ENCODE measurements at places on chromosomes 4 and X.
A peak's percentile ranks its signal among the peaks of the same experiment; 100 is the strongest.

- DNase-seq = no peak
Measured at GRCh38 chr4:8461616-8462015, 21.0 kb downstream of the TRMT44 start.

DNA sequence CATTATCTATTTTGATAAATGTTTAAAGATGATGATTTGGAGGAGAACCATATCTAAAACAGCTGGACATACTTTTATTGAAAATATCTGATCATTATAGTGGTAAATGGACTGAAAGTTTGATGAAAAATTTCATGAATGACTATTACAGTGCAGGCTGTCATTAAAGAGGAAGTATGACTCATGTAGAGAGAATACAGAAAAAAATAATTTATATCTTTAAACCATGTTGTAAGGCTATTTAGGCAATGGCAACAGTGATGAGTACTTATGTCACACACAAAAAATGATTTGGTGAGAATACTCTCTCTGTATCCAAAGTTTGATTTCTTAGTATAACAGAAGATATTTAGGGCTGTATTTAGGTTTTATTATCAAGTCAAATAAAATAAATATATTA lies 3.9 kb upstream of the GLRB start:
- DNase-seq = no peak

DNA sequence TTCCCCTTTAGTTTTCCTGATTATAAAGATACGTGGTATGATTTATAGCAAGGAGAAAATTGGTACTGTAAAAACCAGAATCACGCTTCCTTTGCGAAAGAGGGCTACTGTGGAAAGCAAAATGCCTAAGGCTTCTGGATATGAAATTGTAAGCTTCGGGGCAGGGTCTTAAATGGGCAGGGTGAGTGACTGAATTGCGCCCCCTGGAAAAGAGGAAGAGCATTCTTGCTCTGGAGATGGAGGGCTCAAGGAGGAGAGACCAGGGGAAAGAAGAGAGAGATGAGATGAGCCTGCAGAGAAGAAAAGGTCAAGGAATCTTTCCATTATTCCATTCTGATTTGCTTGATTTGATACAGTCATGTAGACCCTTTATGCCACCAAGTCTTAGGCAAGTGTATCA lies 13.1 kb upstream of the ETNPPL start:
- DNase-seq = no peak

DNA sequence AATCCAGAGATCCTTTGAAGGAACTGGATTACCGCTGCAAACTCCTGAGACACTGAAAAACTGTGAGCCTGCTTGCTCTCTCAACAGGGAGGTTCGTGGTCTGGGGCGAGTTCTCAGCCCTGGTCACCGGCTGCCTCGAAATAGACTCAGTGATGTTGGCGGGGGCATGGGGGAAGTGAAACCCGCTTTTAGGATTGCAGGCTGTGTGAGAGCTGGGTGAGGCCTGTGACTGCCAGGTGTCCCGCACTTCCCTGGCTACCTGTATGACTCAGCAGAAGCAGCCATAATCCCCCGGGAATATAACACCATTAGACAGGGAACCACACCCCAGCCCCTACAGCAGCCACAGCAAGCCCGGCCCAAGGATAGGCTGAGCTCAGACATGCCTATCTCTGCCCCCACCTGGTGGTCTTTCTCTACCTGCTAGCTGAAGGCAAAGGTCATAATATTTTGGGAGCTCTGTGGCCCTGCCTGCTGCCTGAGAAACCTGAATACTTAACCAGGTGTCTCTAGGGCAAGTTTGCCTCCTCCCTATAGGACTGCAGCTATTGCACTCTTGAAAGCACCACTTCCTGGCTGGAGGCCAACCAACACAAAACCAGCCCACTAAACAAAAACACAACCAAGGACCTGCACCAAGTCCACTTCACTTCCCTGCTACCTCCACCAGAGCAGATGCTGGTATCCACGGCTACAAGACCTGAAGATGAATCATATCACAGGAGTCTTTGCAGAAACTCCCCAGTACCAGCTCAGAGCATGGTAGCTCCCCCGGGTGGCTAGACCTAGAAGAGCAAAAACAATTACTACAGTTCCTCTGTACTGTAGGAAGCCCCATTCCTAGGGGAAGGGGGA lies 202.0 kb downstream of the RRAGB start:
- no peak for DNase-seq

DNA sequence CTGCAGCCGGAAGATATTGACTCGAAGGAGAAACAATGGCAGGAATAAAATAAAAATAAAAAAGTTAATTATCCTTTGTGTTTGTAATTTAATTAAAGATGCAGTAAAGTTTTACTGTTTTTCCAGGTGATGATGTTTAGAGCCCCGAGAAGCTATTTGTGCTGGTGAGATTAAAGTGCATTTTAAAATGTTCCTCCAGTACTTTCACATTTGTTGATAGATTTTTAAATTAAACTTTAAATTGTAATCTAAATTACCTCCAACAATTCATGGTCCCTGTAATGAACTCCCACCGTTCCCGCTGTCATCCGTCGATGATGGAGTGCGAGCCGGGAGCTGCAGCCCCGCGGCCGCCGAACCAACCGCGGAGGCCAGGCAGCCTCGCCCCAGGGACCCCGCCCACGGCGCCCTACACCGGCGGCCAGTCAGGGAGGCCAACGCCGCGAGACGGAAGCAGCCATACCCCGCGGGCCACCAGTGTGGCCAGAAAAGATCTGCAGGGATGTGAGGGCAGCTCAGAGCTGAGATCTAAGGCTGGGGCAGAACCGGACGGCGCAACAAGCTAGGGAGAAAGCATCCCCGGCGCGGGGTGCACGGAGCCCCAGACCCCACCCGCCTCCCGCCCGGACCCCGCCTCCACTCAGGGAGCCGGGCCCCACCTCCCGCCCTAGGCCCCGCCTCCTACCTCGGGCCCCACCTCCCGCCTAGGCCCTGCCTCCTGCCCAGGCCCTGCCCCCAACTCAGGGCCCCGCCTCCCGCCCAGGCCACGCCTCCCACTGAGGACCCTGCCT lies 104.0 kb downstream of the FAM53A start:
- DNase-seq = peak; percentile 85

DNA sequence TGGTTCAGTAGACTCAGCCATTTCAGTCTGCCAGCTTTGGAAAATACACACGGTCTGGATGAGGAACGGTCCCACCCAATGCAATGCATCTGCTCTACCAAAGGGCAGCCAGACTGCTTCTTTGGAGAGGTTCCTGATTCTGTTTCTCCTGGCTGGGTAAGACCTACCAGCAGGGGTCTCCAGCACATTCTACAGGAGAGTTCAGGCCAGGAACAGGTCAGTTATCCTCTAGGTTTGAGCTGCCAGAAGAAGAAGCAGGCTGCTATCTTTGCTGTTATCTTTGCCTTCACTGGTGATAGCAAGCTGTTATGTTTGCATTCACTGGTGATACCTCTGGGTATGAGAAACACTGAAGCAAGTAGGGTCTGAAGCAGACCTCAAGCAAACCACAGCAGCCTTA lies 45.5 kb upstream of the PBDC1 start:
- DNase-seq = no peak

- DNase-seq = no peak
Measured at GRCh38 chr4:148854203-148854602, 412.0 kb upstream of the NR3C2 start.

DNA sequence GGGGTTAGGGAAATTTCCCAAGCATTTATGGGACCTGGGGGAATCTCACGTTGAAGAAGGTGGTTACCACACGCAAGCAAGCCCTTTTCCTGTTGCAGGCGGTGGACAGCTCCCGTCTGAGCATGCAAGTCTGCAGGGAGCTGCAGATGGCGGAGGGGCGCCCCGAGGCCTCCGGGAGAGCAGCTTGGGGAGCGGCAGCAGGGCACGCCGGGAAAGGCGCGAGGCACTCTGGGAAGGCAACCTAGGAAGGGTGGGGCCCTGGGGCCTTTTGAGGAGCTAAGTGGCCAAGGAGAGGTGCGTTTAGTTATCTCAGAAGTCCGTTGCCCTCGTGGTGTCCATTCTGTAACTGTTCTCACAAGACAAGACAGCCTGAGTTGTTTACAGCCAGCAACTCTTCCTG lies 57.0 kb upstream of the SLC25A4 start:
- DNase-seq = no peak

- DNase-seq = no peak
Measured at GRCh38 chrX:140804292-140804691, 94.7 kb downstream of the LINC00632 start.

DNA sequence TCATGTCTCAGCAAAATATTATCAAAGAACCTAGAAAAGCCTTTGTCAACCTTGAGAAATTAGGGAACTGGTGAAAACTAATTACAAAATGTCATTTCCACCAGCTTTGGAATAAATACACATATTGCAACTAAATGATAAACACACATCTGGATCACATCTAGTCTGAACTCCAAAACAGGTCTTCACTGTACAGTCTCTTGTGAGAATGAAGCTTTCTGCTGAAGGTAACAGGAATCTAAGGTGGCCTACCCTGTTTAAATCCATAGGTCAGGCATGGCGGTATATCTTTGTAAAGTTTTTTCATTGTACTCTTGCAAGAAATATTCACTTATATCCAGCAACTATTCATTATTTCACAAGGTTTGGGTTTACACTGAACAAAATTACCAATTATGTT lies 1.7 kb downstream of the SH3D19 start:
- no peak for DNase-seq

DNA sequence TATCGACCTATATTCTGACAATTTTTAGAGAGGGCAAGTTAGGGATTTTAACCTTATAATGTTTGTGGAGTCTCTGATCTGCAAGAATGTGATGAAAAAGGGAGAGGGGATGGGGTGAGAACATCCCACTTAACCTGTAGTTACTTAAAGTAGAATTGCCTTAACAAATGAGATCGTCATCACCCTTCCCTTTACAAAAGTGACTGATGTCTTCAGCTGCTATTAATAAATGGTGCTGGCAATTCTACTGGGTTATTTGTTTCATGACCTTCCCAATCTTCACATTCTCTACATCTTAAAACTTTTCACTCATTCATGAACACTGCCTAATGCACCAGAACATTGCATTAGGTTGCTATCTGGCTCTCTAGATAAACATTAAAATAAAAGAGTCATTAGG lies 873.4 kb upstream of the LCORL start:
- DNase-seq = no peak

DNA sequence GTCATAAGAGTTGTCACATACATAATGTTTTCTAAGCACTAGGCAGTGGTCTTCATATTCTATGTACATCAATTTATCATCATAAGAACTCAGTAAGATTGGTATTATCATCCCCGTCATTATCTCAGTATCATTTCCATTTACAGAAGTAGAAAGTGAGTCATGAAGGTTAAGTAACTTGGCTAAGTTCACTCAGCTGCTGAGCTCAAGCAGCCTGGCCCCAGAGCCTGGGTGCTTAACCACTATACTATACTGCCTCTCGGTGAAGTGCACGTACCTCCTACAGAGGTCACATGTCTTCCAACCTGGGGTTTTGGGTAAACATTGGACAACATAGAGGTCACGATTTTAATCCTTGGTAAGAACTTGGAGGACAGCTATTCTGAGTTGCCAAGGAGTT lies 161.5 kb upstream of the GATB start:
- DNase-seq = no peak

DNA sequence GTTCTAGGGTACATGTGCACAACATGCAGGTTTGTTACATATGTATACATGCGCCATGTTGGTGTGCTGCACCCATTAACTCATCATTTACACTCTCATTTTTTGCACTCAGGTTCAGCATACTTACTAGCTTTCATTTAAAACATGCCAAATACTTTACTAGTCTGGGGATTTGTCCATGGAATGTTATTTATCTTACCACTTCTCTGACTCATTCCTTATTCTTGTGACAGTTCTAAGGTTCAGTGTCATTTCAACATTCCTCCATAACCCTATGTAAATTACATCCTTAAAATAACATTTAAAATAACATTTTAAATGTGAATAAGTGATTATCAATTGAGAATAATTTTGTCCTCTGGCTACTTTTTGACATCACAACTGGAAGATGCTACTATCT lies 19.5 kb upstream of the SYTL5 start:
- DNase-seq = no peak

DNA sequence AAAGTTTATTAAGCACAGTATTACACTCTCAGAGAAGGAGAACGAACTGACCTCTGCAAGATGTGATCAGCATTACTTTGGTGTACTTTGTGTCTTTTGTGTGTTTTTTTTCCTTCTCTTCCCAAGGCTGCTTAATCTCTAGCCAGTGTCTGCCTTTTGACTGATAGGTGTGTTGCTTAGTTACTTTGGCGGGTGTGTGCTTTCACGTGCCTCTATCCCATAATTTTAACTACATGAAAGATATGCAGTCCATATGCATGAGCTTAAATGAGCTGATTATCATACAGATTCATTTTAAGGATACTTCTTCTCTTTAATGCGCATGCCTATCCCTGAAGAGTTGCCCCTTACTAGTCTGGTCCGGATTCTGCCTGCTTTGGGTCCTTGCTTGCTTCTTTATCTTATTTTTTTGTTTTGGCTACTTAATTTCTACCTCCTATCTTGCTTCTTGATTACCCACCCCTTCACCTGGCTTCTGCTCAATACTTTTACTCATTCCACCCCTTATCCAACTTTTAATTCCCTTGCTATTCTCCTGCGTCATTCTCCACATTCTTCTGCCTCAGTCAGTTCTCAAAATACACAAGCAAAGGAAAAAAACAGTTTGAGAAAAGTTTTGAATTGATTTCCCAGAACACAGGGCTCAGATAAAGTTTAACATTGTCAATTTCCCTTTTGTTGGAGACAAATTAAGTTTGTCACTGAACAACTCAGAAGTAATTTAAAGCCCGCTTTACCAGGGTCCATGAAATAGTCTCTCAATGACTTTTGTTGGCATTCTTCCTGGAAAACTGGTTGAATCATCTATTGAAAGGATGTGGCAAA lies 182.0 kb downstream of the TENT5D start:
- no peak for DNase-seq

- no peak for DNase-seq
Measured at GRCh38 chr4:187268940-187269339, 545.3 kb upstream of the FAT1 start.

- DNase-seq = no peak
Measured at GRCh38 chrX:111875881-111876280, at the start of gene TRPC5OS. TSS of gene TRPC5OS (plus strand) at chrX:111876181. CDS start at chrX:111901850, 25,669 bp downstream.

DNA sequence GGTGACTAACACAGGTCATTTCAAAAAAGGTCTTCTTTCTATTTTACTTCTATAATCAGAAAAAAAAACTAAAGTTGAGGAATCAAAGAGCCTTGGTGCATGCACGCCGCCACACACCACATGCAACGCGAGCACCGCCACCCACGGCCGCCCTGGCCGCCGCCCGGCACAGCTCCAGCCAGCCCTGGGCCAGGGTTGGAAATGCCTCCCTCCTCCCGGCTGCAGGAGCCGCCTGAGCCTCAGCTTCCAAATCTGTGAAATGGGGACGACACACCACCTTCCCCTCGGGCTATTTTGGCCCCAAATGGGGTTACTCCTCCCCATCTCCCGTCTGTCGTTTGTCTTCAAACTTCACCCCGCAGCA lies 39.7 kb upstream of the MAN2B2 start:
- DNase-seq = no peak

DNA sequence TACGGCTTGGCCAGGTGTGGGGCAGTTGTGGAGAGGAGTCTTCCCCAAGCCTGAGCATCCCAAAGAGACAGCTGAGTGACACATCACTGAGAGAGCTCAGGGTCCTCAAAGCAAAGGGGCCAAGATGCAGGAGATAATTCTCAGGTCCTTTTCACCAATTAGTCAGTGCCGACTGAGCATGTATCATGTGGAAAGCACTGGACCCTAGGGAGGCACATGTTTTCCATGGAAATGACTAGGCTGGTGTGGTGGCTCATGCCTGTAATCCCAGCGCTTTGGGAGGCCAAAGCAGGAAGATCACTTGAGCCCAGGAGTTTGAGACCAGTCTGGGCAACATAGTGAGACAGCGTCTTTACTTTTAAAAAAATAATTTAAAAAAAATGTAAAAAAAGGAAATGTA lies 67.3 kb upstream of the PRPS1 start:
- DNase-seq = no peak

Data from HuH-7 (cell line).